Activated naive CD4-positive, alpha-beta T cell treated with anti-CD3 and anti-CD28 coated beads, Interleukin-2, amount 50 U/mL, for 16 hours (primary cell): ENCODE measurements at places on chromosomes 2 and 18.

DNA sequence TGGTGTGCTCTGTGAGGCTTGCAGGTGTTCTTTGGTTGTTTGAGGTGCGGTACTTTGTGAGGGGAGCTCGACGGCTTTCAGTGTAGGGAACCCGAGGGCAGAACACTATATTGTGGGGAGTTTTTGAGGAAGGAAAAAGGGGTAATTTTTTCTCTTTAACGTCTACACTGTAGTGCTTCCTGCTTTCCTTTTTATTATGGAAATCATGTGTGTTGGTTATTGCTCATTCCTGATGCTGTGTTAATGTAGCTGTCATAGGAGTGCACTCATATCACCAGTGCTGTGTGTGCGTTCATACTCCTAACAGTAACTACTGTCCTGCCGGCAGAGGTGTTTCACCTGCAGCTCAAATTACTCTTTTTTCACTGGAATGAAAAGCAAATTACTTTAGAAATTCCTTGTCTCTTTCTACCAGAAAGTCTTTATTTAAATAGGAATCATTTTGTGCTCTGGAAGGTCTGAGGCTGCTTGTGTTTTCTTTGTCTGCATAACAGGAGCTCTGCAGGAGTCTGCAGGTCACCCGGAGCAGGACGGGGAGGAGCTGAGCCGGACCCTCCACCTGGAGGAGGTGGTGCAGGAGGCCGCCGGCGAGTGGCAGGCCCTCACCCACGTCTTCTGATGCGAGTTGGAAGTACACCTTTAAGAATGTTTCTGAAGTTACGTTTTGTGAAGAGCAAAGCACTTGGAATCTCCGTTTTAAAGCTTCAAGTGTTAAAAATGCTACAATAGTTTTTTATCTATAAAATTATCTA, 145.5 kb downstream of the ZNF236 start:
- no peak for DNase-seq

- no peak for DNase-seq
These were observed 207.9 kb upstream of the HDAC4 start for GRCh38 chr2:239608723-239609122.

DNA sequence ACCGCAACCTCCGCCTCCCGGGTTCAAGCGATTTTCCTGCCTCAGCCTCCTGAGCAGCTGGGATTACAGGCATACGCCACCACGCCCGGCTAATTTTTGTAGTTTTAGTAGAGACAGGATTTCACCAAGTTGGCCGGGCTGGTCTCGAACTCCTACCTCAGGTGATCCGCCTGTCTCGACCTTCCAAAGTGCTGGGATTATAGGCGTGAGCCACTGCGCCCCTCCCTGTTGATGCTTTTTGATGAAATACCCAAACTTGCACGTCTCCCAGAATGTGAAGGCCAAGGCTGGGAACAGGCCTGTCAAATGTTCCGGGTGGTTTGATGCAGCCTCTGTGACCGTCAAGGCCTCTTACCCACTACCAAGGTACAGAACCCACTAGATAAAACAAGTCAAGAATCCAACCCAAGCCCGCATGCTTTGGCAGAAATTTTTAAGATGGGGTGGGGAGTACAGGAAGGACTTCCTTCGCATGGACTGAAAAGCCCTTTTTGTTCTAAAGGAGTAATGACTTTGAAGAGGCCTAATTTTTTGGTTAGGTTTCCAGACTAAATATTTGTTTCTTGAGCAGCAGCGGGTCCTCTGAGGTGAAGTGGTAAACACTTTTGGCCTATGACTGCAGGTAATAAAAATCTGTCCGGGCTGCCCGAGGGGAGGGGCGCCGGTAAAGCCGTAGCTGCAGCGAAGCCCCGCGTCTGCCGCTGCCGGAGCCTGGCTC, 3.7 kb upstream of the EVX2 start:
- no peak for DNase-seq

DNA sequence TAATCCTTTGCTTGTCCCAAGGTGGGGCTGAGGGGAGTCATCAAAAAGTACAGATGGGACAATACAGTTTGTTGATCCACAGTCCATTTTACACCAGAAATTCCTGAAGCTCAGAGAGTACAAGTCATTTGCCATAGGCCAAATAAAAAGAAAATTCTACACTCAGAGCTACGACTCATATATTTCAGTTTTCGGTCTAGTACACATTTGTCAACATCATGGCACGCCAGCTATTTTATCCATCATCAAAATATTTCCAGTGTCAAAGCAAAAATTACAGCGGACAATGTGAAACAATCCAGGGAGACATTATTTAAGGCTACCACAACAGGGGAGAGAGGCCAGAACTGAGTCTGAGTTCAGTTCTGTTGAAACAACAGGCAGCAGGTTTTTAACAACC, 587.5 kb upstream of the DSEL start:
- no peak for DNase-seq

GRCh38 chr2:181158427-181158826, 178.0 kb downstream of the UBE2E3 start:
- DNase-seq = no peak

- no peak for DNase-seq
These were observed 249.8 kb downstream of the CYP26B1 start for GRCh38 chr2:71897836-71898235.

- DNase-seq = no peak
These were observed 850 bp downstream of the DNAJB2 start for GRCh38 chr2:219279916-219280516.

- DNase-seq = no peak
These were observed 435.6 kb upstream of the HS6ST1 start for GRCh38 chr2:128754246-128754724.
